ENCODE measurements at places on chromosomes 1 and 21. TPM values are rescaled to one million over a fixed set of nuclear protein-coding genes. Genes with fewer than 3 reads are reported as not detected.

DNA sequence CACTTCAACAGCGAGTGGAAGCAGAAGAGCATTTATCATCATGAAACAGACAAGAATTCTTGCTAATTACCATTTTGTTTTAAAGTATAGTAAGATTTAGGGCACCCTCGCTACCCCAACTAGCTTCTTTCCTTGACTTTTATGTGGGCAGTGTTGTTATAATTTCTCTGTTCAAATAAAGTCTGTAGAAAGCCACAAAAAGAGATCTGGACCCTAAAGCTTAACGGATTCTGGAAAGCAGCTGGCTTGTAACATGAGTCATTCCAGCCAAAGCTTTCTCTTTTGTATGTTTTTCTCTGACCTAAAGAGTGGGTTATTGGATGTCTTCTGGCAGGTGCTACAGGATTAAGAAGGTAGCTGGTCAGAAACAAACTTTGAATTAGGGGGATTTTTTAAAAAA, 37.4 kb downstream of the RUNX1 start:
- no peak for DNase-seq

GRCh38 chr1:180936110-180937011, 23.7 kb downstream of the KIAA1614 start:
- DNase-seq = no peak

DNA sequence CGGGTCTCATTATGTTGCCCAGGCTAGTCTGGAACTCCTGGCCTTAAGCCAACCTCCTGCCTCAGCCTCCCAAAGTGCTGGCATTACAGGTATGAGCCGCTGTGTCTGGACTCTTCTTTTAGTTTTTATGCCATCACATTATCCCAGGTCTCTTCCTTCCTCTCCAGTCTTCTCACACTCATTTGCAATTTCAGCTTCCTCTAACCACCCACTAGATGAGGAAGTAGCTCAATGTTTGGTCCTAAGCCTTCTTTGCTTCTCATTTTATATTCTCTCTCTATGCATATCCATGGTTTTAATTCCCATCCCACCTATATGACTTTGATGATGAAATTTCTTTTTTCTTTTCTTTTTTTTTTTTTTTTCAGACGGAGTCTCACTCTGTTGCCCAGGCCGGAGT, 3.1 kb upstream of the ZBTB8A start:
- DNase-seq = no peak

GRCh38 chr1:230270185-230270558, 156.0 kb downstream of the PGBD5 start:
- no peak for DNase-seq

GRCh38 chr1:211830328-211831142, at the start of gene LPGAT1:
Gene LPGAT1 (minus strand): TSS chr1:211830763. CDS start chr1:211829296, 1,467 bp downstream.
- peak; percentile 90 for DNase-seq

GRCh38 chr1:54340878-54341277, 65.3 kb downstream of the SSBP3 start:
- no peak for DNase-seq

DNA sequence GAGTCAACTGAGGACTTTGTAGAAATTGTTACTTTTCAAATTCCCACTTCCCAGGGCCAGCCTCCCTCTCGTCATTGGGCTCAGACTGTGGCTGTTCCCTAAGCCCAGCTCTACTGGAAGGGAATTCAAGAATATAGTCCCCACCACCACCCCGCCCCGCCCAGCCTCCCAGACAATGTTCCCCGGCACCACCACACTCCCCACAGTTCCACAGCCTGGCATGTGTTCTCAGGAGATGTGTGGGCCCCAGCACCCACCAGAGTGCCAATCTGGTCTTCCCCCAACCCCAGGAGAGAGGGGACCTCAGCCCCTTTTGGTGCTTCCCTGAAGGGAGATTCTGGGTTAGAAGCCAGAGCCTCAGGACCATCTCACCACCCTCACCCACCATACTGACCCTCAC, 120.1 kb downstream of the SYT2 start:
- no peak for DNase-seq

DNA sequence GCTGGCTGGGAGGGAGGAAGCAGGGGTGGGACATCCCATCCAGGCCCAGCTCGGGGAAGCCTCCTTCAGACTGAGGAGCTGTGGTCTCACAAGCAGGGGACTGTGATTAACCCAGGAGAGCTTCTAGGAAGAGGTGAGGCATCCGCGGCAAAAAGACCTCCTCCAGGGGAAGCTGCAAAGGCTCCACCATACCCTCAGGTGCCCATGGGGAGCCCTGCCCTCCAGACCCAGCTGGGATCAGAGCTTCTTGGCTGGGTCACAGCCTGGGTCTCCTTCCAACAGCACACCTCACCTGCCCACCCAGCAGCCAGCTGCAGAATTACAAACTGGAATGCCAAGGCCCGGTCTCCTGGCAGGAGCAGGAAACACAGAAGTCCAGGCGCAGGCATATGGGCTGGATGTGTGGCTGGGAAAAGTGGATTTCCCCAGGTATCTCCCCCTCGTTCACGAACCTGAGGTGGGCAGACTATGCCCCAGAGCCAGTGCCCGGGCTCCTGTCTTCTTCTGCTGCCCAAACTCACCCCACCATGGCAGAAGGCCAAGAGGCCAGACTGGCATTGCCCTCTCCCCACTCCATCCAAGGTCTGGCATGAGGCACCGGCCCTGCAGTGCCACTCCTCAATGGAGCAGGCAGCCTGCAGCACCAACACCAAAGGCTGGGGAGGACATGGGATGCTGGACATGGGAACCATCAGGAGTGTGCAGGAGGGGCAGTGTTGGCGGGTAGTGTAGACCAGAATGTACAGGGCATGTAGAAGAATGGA, 15.4 kb upstream of the ARF1 start:
- no peak for DNase-seq

Gene SNAPIN
- total RNA-seq = 45.0 TPM

DNA sequence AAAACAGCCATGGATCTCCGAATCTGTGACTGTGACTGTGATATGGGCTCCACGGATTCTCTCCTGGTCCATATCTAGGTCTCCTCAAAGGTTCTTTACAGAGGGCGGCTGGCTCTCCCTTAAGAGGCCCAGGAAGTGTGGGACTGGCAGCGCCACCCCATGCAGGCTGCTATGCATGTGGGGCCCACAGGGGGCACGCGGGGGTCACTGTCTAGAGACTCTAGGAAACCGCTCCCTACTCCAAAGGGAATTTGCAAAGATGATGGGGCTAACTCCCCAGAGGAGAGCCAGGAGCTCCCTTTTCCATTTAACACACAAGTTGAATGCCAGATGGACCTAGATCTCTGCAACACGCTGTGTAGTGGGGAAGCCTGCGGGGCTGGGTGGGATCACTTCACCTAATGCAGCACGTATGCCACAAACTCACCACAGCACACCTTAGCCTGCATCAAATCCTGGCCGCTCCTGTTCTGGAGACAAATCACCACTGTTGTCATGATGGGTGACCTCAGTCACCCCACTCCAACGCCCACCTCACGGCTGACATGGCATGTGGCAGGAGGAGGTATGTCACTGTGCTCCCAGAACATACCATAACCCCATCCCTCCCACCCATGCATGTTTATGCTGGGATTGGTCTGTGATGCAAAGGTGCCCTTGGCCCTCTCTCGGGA, 61.7 kb downstream of the SLC45A1 start:
- DNase-seq = no peak

DNA sequence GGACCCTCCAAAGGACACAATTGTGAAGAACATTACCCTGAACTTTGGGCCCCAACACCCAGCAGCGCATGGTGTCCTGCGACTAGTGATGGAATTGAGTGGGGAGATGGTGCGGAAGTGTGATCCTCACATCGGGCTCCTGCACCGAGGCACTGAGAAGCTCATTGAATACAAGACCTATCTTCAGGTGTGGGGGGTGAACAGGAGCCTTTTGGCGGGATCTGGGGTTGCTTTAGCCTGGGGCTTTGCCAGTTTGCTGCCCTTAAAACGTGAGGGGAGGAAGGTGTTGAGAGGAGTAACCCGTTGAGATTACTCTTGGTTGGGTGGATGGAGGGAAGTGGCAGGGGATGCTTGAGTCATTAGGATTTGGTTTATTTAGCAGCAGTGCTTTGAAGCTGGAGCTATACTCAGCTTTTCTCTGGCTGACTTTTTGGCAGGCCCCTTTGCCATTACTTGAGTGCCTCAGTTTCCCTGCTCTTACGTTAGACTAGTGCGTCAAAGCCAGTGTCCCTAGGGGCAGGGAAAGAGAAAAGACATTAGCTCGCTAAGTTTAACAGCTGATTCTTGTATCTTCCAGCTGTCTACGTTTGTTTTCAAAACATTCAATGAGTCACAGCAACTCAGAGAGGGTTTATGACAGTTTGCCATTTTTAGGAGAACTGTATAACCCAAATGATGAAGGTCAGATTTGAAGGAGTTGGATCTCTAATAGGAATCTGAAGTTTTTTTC, 4.4 kb downstream of the NDUFS2 start:
- DNase-seq = no peak

Gene FBLIM1
- total RNA-seq = 25.6 TPM

- DNase-seq = no peak
Observed at GRCh38 chr1:180213401-180214170, 16.5 kb upstream of the LHX4 start.

DNA sequence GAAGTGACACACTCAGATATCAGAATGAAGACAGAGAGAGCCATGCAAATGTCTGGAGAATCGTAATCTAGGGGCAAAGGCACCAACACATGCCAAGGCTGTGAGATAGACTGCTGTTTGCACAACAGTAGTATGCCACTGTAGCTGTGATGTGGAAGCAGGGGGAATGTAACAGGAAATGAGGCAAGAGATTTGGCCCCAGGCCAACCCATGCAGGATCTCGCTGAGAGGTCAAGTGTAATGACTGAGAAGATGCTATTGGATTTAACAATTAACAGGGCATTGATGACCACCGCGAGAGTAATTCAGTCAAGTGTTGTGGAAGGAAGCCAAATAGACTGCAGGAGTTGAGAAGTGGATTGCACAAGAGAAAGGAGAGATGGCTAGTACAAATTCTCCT, 107.3 kb upstream of the ST6GALNAC5 start:
- peak; percentile 33 for DNase-seq

Gene MASP2
- total RNA-seq = not detected

Gene TTC39A
- 18.8 TPM for total RNA-seq

Gene CLDN19
- not detected for total RNA-seq

GRCh38 chr21:37711286-37711829, 204.9 kb downstream of the KCNJ6 start:
- DNase-seq = no peak

DNA sequence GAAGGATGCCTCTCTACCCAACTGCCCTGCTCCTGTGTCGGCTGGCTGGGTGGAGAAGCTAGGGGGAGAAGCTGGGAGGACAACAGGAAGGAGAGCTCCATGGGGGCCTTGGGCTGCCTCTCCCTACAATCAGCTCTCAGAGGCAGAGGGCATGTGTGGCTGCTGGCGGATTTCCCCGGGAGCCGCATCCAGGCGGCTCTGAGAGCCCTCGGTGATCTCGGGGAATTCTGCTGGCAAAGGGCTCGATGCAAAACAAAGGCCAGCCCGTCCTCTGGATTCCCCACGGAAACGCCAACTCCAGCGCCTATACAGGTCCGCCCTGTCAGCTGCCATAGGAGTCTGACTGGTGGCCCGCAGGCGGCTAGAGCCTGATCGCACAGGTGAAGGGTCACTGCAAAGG, 26.4 kb upstream of the EVA1B start:
- DNase-seq = no peak

Gene AMY1C
- total RNA-seq = not detected

- no peak for DNase-seq
Observed at GRCh38 chr1:25217015-25217414, 15.3 kb downstream of the SYF2 start.

DNA sequence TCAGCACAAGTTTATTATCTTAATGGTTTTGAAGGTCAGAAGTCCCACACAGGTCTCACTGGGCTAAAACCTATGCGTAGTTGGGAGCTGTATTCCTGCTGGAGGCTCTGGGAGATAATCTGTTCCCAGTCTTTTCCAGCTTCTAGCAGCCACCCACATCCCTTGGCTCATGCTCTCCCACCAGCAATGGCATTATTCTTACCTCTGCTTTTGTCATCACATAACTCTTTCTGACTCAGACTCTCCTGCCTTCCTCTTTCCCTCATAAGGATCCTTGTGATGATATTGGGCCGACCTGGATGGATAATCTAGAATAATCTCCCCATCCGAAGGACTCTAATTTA, 122.2 kb upstream of the PRDX6 start:
- DNase-seq = no peak

DNA sequence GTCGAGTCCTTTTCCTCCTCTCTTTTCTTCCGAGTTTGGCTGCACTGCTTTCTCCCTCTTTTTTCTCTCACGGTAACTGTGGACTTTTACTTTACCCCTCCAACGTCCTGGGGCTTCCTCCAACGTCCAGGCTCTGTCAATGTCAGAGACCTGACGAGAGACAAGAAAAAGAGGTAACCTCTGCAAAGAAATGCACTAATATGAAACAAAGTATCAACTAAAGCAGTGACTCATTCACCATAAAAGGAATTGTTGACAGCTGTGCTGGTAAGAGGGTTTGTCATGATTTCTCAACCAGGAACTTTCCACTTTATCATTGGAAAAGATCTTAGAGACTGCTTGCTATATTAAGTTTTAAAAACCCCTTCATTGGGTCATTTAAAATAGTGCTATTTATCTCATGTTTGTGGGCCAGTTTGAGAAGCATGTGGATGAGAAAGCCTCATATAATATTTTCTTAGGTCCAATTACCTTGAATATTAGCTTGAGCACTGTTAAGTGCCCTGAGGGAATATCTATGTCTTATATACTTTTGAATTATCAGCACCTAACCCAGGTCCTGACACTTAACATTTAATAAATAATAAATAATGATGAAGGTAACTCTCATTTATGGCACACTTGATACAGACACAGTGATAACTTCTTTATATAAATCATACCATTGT, at the start of gene GBP2:
Gene GBP2 (minus strand): TSS at position 202 of the 668 bp plus-strand sequence. CDS start 4,148 bp downstream, outside the sequence.
- DNase-seq = peak; percentile 4

- DNase-seq = no peak
Observed at GRCh38 chr1:14242870-14243269, 355.6 kb upstream of the KAZN start.

DNA sequence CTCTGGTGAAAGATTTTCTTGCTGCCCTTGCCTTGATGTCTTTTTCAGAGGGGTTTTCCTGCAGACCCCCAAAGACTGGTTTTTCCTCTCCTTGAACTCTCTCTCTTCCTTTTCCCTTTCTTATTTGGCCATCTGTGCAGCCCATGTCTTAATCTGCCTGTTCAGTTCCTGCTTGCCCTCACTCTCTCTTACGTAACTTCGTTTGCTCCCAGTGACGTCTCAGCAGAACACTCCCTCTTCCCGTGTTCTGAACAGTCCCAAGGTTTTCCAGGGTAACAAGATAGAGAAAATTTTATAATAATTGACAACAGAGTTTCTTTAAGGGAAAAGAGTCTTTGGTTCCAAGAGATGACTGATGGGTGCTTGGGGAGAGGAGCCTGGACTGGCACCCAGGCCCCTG, 109.1 kb upstream of the LMO4 start:
- DNase-seq = no peak

Gene PGBD5
- 37.8 TPM for total RNA-seq

- peak; percentile 27 for DNase-seq
Observed at GRCh38 chr1:219304227-219305226, 130.8 kb downstream of the LYPLAL1 start.

Gene ZNF697
- total RNA-seq = 4.8 TPM

DNA sequence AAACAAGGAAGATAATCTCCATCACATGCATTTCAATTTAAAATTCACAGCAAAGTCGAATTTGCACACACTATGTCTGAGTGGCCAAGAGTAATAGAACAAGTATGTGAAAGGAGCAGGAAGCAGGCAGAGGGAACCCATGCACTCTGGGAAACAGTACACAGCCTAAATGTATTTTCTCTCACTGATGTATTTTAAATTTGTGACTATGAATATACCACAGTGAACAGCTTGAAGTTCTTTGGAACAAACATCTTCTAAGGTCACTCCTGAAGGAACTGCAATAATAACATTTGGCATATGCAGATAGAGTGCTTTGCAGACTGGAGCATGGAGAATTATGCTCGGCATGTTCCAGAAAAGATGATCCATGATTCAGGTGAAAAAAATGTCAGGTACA, 223.1 kb upstream of the PKN2 start:
- no peak for DNase-seq
